ENCODE measurements at places on chromosomes 13 and 19.

GRCh38 chr19:56987184-56987583, 132.6 kb upstream of the USP29 start:
- no peak for DNase-seq

DNA sequence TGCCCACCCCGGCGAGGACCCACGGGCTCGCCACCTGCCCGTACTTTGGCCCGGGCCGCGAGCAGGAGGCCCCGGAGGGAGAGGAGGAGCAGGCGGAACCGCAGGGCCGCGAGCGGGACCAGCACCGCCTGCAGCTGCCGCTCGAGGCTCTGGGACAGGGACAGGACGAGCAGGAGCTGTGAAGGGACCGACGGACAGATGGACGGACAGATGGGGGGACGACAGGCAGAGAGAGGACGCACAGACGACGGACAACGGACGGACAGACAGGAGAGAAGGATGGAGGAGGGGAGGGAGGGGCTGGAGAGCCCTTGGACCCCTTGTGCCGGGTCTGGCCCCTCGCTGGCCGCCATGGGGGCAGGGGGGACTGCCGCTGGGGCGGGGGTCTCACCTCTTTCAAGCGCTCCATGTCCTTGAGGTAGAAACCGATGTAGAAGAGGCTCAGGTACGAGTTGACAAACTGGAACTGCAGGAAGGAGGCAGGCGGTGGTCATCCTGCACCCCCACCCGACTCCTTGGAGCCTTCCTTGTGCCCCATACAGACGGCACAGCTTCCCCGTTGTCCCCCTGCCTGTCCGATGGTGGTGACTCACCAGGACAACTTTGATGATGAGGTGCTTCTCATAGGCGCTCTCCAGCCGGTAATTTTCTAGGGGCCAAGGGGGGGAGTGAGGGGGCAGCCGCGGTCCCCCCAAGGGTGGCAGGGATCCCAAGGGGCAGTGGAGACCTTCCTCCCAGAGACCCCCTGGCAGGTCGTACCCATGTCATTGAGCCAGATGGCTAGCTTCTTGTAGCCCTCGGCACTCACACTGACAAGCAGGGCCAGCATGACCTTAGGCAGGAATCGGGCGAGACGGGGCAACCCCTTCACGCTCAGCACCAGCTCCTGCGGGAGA, 5.0 kb downstream of the ANO8 start:
- DNase-seq = no peak

- DNase-seq = no peak
These were observed 805.6 kb upstream of the ARGLU1 start for GRCh38 chr13:107373551-107373950.

DNA sequence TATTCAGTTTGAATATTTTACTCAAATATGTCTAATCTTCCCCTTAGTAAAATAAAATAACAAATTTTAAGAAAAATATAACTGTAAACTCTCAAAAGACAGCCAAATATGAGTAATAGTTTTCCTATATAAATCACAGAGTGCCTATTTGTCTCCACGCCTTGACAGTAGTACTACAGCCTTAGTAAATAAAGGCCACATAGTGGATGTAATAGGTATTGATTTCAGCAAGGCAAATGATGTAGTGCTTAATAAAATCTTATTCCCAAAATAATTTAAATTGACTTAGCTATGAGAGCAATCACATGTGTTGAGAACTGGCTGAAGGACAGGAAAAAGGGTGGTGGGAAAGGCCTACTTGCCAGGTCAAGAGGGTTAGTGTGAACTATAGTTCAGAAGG, 747.2 kb downstream of the OLFM4 start:
- DNase-seq = no peak

DNA sequence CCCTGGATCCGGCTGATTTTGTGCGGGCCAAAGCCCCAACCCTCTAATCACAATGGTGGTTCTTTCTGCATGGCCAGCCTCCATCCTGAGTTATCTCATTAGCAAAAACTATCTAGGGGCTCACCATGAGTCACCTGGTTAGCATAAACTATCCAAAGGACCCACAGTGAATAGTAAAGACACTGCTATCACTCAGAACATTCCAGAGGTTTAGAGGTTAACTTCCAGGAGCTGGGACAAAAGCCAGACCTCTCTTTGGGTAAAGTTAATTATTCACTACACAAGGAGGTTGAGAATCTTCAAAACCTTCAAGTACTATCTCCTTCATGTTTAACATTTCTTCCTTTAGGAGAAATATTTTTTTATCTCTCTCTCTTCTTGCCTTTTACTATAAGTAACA, 18.8 kb upstream of the PPP5C start:
- no peak for DNase-seq

GRCh38 chr13:31350560-31350959, 150.8 kb downstream of the B3GLCT start:
- DNase-seq = no peak
